ENCODE measurements at places on chromosomes 5 and 9. TPM values are rescaled to one million over a fixed set of nuclear protein-coding genes. Genes with fewer than 3 reads are reported as not detected.

The PCDHB14 gene
- 2.5 TPM for total RNA-seq

The AGXT2 gene
- not detected for total RNA-seq

The WNT8A gene
- not detected for total RNA-seq

The PCDHGA11 gene
- total RNA-seq = 18.8 TPM

The MORN5 gene
- not detected for total RNA-seq

The EQTN gene
- not detected for total RNA-seq

The EFCAB9 gene
- total RNA-seq = not detected

The TMEM174 gene
- not detected for total RNA-seq

The CDC20B gene
- total RNA-seq = not detected

The FYB1 gene
- 4.4 TPM for total RNA-seq

The CCDC112 gene
- 4.7 TPM for total RNA-seq

The NR3C1 gene
- 31.5 TPM for total RNA-seq

The IRX2 gene
- total RNA-seq = 0.25 TPM

The SPATA6L gene
- total RNA-seq = not detected
